ENCODE measurements at places on chromosomes 6 and 20.

GRCh38 chr20:7189231-7189630, 421.7 kb downstream of the BMP2 start:
- no peak for DNase-seq

DNA sequence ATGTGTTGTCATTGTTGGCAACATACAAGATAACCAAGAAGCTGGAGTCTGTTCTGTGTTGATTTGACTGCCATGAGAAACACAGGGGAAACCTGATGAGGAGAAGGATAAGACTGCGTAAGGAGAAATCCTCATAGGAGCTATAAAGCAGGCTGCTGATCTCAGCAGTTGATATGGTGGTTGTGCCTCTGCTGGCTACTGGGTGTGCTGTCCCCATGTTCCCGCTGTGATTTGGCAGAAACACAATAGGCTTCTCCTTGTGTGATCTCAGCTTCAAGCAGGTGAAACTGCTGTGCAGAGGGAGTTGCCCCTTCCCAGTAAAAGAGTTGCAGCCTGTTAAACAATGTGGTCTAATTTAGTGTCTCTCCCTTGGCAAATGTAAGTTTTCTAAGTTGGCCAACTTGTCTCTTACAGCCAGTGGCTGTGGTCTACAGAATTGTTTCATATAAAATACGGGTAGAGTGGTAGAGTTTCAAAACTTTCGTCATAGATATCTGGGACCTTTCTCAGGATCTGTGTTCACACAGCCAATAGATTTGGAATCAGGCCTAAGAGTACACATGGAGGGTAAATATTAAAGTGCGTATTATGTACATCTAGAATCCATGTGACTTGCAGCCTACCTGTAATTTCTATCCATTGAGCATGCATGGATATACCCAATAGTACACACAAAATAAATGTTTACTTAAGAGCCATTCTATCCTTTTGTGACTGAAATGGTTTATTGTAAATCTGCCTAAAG, 78.4 kb downstream of the RNF144B start:
- no peak for DNase-seq

- peak; percentile 96 for DNase-seq
Observed at GRCh38 chr6:28586962-28587745, 61.5 kb downstream of the GPX5 start.

- no peak for DNase-seq
Observed at GRCh38 chr6:14860774-14861173, 385.1 kb upstream of the JARID2 start.

- no peak for DNase-seq
Observed at GRCh38 chr6:131741688-131742393, 31.0 kb upstream of the CTAGE9 start.

GRCh38 chr20:16216914-16217230, 356.4 kb downstream of the KIF16B start:
- DNase-seq: no peak

GRCh38 chr6:36973190-36973589, 12.8 kb downstream of the MTCH1 start:
- no peak for DNase-seq

DNA sequence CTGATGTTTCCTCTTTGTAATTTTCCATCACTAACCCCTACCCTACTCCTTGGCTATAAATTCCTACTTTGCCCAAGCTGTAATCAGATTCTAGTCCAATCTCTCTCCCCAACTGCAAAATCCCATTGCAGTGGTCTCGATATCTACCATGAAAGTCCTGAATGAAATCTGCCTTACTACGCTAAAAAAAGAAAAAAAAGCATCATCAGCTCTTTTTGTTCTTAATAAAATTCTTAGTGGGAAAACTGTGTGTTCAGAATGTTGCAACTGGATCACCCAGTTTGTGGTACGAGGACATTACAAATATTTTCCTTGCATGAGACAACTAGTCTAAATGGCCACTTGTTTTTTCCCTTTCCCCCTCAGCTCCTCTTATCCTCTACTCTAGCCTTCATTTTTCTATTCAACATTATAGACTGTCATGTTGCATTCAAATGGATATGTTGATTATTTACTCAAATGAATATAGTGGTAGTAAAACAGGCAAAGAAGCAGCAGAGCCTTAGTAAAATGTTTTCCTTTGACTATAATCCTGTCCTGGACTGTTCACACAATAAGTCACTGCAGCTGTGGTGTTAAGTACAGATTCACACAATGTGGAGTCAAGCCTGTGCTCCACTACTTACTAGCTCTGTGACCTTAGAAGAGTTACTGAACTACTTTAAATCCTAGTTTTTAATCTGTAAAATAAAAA, 527.1 kb upstream of the MARCKS start:
- no peak for DNase-seq

GRCh38 chr20:8527998-8528723, 396.1 kb downstream of the PLCB1 start:
- DNase-seq: no peak

DNA sequence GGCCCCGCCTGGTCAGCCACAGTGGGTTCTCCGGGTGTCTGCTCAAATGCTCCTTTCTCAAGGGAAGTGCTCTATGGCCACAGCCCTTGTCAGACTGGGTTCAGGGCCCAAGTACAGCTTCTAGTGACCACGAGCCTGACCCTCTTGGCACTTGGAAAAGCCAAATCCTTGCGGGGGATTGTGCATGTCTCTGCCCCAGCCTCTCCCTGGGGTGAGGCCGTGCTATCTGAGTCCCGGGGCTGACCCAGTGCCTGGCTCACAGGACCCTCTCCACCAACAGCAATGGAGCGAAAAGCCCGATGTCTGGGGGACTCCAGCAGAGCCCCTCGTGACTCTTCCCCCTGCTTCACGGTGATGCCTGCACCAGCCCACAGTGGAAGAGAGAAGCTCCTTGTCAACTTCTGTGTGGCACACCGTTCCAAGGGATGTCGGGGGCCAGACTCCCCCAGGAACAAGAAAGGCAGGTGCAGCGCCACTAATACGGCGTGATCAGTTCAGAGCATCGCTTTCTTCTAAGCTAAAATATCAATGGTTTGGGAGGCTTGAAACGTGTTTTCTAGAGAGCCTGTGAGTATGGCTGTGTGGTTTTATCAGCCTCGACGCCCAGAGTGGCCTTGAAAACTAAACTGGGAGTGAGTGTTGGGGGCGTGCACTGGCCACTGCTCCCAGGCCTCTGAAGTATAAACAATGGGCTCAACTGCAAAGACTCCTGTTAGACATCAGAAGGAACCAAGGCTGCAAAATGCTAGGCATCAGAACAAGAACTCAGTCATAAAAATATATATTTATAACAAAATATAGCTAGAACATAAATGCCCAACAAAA, 51.9 kb downstream of the DLL1 start:
- DNase-seq: no peak

- no peak for DNase-seq
Observed at GRCh38 chr20:47241345-47241781, 115.1 kb downstream of the ZMYND8 start.

GRCh38 chr20:36805396-36805795, 31.8 kb upstream of the DSN1 start:
- no peak for DNase-seq

DNA sequence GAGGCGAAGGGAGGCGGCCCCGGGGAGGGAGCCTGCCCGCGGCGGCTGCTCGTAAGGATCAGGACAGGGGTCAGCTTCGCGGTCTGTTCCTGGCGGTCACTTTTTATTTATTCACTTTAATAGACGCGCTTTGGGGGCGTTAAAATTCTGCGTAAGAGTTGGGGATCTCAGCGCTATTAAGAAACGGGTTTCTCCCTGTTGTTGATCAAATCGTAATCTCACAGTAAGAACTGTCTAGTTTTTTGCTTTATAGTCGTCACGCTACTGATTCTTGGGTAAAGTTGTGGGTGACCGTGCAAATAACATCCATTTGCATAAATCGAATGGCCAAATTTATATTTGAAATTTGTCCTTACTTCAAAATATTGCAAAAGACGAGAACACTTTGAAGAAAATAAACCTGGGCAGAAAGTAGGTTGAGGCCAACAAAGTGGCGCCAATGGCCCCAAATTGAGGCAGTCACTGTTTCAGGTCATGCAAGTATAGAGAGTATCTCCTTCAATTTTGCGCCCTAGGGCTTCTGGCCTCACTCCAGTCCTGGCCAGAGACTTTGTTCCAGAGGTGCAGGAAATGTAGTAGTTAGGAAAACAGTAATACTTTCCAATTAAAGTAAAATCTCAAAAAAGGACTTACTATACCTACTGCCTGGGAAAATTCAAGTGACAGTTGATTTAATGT, 963 bp upstream of the RMND1 start:
- DNase-seq: no peak

- DNase-seq: no peak
Observed at GRCh38 chr6:82178759-82179112, 68.8 kb downstream of the IBTK start.

DNA sequence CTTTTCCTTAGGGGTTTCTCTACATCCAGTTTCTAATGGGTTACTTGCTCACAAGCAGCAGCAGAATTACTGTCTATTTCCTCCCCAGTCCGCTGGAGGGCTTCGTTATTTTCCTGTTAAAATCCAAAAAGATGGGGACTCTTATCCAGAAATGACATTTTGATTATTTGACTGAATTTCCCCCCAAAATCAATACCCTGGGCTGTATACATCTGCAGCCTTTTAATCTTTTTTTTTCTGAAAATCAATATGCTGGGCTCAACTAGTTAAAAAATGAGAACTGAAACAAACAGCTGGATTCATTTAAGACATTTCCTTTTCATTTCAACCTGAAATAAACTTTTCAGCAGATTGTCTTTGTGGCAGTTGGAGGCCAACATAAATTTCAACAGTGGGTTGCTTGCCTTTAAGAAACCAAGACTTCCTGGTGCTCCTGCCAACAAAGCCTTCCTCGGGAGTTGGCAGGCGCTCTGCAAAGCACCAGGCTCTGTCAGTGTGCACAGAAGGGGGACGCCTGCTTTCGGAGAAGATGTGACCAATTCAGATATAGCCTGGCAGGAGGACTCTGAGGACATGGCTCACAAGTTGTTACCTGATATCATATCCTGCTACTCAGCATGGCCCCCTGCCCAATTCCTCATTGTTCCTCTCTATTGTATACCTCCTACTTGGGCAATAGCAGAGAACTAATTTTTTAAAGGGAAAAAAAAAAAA, 204.7 kb upstream of the ARG1 start:
- DNase-seq: no peak

- DNase-seq: peak; percentile 55
Observed at GRCh38 chr6:87925373-87926060, 122.1 kb upstream of the SPACA1 start.

DNA sequence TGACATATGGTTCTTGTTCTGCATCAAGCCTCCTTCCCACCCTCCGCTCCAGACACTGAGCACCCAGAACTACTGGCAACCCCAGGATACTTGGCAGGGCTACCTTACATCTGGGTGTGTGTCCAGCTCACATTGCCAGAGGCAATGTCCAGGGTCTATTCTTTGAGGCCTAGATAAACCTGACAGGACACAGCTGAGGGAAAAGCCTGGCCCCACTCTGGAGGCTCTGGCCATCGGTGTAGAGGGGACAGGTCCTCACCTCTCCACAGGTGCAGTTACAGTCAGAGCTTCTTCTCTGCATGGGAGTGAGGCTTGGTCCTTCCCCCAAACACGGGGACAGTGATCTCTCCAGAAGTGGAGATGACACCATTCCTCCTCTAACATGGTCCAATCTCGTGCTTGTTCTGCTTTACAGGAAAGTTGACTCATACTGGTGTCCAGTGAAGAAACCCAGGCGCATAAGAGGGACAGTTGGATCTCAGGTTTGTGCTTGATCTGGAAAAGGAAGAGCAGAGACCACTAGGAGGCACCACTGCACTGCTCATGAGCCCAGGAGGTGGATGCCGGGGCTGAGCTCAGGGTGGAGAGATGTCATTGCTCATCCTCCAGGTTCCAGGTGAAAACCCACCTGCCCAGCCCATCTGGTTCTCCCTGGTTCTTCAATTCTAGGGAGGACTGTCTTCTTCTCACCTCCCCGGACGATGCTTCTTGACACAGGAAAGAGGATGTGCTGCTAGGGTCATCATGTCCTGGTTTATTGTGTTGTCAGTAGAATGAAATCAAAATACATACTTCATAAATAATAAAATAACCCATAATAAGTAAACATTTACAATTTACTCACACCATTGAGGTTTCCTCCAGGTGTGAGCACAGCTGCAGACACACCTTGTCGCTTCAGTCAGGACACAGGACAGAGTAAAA, 14.7 kb downstream of the HLA-F start:
- DNase-seq: peak; percentile 88

GRCh38 chr6:2190661-2191389, 54.6 kb downstream of the GMDS start:
- DNase-seq: no peak

GRCh38 chr6:132910759-132911158, 96.4 kb downstream of the RPS12 start:
- DNase-seq: no peak

DNA sequence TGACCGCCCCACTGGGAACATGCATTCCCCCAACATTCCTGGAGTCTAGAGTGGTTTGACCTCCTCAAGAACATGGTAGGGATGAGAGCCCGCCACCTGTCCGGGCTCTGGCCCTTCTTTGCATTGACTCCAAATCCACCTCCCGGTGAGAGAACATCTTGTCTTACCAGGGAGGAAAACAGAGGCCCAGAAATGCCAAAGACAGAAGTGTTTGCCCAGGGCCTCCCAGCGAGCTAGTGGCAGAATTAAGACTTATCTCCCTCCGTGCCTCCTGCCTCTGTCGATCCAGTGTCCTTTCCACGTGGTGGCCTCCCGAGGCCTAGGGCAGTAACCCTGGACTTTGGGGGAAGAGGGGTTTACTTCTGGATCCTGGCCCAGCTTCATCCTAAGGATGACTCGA, 134.8 kb downstream of the JPH2 start:
- no peak for DNase-seq

DNA sequence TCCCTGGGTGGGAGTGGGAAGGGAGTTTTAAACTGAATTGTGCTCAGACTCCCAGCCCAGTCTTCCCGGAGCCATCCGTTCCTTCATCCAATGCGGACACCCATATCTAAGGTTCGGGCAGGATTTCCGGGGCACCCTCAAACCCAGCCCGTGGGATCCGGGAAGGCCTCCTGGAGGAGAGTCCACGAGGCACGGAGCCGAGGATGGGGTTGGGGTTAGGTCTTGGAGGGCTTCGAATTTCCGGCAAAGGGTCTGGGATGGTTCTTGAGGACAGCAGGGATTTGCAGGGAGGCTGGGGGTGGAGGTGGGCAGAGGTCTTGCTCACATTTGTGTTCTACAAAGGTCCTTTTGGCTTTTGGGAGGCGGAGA, 49.5 kb upstream of the SLC32A1 start:
- no peak for DNase-seq

DNA sequence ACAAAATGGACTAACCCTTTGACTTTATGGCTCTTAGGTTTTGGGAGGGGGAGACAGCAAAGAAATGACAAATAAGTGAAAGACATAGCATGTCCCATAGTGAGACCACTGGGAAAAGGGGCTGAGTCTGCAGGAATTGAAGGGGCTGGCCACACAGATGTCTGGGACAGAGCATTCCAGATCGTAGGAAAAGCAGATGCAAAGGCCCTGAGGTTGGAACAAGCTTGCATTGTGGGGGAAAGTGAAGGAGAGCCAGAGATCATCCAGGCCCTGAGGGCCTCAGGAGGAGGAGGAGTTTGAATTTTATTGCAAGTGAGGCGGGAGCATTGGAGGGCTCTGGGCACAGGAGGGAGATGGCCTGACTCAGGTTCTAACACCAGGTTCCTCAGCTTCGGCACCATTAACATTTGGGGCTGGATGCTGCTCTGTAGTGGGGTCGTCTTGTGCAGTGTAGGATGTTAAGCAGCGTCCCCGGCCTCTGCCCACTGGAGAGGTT, 97.5 kb downstream of the CEBPB start:
- no peak for DNase-seq

GRCh38 chr6:163671355-163671754, 256.8 kb downstream of the QKI start:
- DNase-seq: no peak

Data from WERI-Rb-1 (cell line).